ENCODE measurements at places on chromosomes 3 and 15.

DNA sequence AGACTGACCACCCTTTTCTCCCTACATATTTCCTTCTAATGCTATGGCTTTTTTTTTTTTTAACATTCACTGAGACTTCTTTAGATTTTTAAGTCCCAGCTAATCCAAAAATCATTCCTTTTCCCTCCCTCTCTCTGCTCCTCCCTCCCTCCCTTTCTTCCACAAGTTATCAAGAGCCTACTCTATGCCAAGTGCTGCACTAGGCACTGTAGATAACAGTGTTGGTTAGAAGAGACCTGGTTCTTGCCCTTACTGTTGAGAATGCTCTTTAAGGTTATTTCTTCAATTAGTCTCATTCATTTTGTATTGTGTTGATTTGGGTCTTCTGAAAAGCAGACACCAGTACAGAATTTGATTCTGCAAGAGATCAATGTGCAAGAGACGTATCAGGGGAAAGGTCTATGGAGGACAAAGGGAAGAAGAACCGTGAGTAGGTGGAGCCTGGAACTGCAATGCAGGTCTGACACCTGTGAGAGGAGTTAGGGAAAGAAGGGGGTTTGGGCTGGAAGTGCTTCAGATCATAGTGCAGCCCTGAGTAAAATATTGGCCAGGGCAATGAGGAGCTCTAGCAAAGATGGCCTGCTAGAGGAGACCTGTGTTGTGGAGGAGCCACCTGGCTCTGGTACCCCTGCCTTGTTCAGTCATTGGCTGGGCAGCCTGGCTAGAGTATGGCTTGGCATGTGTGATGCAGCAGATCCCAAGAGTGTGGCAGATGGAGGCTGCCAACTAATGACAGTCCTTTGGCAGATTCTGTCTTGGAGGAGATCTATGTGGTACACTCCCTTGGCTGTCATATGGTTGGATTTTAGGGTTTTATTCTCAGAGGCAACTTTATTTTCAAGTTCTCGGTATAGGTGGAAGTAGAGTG, 9.7 kb upstream of the PCOLCE2 start:
- DNase-seq, result no peak

DNA sequence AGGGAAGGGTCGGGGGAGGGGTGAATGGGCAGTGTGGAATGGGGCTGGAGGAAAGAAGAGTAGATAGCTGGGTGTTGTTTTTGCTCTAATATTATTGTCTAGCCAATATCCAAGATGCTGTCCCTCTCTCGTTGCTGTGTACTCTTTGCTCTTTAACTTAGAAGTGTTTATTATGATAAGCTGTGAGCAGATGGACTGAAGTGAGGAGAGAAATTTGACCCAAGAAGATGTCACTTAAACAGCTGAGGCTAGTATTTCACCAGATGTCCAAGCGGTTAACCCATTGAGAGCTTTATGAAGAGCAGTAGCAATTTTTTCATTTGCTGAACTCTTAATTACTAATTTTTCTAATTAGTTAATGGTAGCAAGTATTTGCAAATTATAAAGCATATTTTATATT, 212.2 kb upstream of the TP63 start:
- DNase-seq, result peak; percentile 4

GRCh38 chr3:160094562-160094961, 105.9 kb downstream of the IL12A start:
- no peak for DNase-seq

DNA sequence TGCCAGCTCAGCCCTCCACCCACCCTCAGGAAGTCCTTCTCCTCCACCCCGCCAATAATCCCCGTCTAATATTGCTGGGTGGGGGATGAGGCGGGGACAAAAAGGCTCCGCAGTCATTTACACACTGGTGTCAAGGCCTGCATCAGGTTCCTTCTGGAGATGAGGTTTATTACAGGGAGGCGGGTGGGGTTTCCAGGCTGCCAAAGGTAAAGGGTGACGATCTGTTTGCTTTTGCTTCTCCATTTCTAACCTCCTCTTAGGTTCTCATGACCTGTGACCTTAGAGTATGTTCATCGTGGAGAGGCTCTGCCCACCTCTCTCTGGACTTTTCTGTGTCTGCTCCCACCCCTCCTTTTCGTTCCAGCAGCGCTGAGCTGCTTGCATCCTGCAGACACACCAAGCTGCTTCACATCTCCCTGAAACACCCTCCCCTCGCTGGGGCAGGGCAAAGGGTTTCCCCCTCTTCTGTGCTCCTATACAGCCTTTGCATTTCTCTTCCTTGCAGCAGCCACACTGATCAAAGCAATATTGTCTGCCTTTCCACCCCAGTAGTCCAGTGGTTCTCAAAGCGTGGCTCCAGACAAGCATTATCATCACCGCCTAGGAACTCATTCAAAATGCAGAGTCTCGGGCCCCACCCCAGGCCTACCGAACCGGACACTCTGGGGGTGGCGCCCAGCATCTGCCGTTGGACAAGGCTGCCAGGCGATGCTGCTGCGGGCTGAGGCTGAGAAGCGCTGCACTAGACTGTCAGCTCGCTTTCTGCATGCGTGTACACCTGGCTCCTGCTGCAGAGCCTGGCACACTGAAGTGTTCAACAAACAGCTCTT, 26.6 kb downstream of the CA12 start:
- DNase-seq, result no peak

DNA sequence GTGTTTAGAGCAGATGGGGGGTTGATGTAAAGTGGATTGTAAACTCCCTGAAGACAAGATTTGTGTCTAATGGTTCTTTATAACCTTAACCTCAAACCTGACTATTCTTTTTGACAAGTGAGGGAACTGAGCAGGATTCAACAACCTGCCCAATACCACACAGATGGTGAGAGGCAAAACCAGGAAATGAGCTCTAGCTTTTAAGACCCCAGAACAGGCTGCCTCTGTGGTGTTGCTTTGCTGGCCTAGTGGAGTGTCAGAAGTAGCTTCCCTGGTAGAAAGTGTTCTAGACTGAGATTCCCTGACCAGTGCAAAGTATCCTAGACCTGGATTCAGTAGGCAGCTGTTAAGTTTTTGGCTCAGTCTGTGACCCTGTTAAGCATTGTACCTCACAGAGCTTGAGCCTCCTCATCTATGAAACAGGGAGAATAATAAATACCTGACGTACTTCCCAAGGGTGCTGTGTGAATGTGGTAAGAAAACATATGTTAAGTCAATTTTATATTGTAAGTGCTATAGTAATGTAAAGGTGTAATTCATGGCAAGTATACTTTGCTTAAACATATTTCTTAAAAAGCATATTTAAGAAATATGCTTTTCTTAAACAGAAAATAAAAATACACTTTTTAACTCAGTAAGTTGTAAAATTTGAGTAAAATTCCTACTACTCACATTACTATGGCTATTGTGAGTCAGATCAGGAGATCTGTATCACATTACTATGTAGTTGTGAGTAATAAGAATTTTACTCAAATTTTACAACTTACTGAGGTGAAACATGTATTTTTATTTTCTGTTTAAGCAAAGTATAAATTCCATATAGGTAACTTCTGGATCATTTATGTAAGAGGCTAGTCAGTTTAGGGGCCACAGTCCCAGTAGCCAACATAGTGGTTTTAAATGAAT, 8.8 kb downstream of the GPR87 start:
- DNase-seq, result no peak

GRCh38 chr3:17144665-17144993, 259.9 kb downstream of the PLCL2 start:
- DNase-seq, result no peak

GRCh38 chr3:143239031-143239430, 119.5 kb downstream of the CHST2 start:
- DNase-seq, result no peak

DNA sequence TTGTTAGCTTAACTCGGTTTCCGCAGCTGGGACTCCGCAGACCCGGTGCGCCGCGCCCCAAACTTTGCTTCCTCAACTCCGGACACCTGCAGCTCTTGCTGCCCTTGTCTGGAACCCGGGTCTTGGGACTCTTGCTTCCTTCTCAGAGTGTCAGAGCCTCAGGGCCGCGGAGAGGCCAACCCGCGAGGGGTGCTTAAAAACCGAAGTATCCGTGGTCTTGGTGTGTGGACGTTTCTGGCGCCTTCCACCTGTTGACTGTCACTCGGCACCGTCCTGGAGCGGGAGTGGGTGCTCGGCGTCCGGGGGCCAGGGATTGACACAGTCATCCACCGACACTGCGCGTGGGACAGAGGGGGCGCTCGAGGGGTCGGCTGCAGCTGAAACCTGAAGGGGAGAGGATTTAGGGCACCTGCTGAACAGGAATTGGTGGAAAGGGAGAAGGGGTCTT, 386 bp downstream of the SQOR start:
- DNase-seq, result no peak

DNA sequence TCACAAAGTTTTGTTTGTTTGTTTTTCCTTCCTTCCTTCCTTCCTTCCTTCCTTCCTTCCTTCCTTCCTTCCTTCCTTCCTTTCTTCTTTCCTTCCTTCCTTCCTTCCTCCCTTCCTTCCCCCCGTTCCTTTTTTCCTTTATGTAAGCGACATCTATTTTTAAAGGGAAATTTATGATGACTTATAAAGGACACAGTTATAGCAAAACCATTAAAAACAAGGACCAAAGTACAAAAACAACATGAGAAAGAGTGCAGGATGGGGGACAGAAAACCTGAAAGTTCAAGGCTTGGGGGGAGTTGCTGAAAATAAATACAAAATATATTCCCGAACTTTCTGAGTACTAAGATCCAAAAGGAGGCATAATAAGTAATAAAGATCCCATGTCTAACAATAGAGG, 1.8 kb downstream of the ADGRG7 start:
- no peak for DNase-seq

GRCh38 chr3:195123281-195123691, 147.7 kb downstream of the XXYLT1 start:
- DNase-seq, result no peak

GRCh38 chr15:57297630-57298029, 78.7 kb upstream of the CGNL1 start:
- DNase-seq, result no peak

- DNase-seq, result peak; percentile 2
Observed at GRCh38 chr15:101288905-101289513, 6.0 kb downstream of the SNRPA1 start.

DNA sequence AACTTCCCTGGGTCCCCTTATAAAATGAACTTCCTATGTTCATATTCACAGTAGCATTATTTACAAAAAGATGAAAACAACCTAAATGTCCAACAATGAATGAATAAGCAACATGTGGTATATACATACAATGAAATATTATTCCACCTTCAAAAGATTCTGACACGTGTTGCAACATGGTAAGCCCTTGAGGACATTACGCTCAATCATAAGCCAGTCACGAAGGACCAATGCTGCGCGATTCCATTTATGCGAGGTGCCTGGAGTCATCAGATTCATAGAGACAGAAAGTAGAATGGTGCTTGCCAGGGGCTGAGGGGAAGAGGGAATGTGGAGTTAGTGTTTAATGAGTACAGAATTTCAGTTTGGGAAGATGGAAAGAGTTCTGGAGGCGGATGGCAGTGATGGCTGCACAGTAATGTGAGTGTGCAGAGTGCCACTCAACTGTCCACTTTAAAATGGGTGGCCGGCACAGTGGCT, 88.8 kb upstream of the ALDH1A3 start:
- DNase-seq, result no peak

- DNase-seq, result no peak
Observed at GRCh38 chr3:24352893-24353553, 141.6 kb downstream of the THRB start.

DNA sequence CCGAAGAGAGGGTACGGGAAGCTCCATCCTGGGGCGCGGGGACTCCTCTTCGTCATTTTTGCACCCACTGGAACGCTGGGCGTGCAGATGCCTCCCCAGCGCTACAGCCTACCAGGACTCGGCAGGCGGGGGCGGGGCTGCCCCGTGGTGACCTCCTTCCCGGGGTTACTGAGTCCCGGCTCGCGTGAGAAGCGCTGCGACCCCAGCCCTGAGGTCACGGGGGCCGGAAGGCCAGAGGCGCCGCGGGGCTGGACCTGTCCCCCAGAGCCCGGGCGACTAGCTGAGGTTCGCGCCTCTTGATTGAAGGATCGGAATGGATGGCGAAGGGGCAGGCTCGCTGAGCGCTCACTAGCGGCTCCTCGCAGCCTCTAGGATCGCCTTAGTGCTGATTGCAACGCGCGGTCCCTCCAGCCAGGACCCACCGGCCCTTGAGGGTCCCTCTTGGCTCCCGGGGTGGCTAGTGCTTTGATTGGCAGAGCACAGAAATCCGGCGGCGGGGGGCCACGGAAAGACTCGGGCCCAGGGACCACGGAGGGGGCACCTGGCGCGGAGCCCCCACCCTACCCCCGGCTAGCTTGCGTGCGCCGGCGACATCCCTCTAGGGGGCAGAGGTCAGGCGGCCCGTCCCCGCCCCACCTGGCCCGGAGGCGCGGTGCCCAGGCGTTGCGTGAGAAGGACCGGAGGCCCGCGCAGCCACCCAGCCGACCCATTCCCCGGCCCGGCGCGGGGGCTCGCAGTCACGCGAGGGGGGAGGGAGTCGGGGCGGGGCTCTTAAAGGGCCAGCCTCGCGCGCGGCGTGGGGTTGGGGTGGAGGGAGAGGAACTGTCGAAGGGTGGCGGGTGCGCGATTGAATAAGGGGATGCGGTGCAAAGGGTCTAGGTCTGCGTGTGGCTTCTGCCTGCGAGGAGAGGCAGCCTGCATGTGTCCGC, 781 bp upstream of the CYP1A1 start:
- DNase-seq, result no peak

GRCh38 chr3:129103296-129103695, 18.3 kb downstream of the RAB43 start:
- DNase-seq, result no peak

- DNase-seq, result no peak
Observed at GRCh38 chr15:48393645-48394506, 62.6 kb downstream of the DUT start.

DNA sequence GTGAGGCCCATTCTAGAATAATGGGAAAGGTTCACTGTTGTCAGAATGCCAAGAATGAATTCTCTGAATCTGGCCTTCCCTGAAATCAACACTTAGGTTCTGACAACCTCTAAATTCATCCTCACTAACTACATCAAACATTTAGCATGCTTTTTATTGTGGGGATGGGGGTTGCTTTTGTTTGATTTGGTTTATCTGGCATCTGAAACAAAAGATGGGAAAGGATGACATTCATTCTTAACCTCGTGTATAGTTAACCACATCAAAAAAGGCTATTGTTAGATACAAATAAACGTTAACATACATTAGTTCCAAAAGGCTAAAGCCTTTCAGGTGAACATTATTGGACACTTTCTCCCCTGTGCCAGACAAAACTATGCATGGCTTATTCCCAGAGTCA, 357.3 kb downstream of the FHIT start:
- no peak for DNase-seq

GRCh38 chr3:193559100-193559499, 4.4 kb upstream of the ATP13A4 start:
- DNase-seq, result no peak

DNA sequence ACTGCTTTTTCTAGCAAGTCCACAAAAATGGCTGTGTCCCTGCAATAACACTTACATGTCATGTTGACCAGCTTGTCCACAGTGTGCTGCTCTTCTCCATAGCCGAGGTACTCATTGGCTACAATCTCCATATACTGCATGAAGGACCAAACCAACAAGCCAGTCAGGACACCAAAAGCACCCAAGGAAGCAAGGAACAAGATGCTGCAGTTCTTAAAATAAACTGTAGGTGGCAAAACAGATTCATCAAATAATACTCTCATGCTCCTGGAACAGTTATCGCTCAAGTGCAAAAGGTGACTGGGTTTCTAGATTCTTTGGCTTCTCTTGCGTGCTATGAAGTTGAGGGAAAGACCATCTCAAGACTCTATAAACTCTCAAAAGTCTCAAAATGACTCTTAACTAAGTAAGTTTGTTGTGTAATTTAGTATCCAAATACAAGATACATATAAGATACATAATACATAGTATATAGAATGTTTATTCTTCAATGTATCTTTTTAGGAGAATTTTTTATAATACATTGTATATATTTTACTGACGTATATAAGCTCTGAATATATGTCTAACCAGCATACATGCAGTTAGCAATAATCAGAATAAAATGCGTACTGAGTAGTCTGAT, 57.0 kb downstream of the NEK10 start:
- DNase-seq, result peak; percentile 23

All from SHP77 treated with DMSO at 0.1 percent for 48 hours (cell line).